ENCODE measurements at places on chromosomes 6 and 20.

DNA sequence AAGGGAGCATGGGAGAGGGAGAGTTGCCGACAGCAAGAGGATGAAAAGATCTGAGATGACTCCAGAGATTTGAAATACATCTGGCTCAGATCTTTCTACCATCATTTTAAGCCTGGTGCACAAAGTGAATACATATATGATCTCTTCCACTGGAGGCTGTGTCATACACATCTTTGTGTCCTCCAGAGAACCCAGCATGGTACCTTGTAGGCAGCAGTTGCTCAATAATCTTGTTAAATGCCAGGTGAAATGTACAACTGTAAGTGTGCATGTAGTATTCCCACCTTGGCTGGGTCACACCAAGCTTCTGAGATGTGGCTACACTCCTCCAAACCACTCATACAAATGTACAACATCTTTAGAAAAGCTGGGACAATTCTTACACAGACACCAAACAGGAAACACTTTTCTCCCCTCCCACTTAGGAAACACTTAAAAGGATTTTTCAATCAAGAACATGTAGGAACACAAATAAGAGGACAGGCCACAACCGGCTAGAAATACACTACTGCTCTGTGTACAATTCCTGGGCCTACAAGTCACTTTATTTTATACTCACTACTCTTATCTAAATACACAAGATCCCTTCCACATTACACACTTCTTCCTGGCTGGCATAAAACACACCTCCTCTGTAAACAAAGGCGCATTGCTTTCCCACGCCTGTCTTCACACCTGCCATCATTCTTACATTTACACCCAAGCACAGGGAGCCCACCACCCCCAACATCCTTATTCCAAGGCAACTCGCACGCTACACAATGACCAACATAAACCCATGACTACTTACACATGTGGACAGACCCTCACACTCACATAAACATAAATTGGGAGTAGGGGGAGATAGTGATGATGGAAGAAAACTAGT lies 3.8 kb upstream of the IER3 start:
- DNase-seq: no peak

GRCh38 chr20:45874576-45874975 lies 6.5 kb upstream of the ZSWIM1 start:
- no peak for DNase-seq

DNA sequence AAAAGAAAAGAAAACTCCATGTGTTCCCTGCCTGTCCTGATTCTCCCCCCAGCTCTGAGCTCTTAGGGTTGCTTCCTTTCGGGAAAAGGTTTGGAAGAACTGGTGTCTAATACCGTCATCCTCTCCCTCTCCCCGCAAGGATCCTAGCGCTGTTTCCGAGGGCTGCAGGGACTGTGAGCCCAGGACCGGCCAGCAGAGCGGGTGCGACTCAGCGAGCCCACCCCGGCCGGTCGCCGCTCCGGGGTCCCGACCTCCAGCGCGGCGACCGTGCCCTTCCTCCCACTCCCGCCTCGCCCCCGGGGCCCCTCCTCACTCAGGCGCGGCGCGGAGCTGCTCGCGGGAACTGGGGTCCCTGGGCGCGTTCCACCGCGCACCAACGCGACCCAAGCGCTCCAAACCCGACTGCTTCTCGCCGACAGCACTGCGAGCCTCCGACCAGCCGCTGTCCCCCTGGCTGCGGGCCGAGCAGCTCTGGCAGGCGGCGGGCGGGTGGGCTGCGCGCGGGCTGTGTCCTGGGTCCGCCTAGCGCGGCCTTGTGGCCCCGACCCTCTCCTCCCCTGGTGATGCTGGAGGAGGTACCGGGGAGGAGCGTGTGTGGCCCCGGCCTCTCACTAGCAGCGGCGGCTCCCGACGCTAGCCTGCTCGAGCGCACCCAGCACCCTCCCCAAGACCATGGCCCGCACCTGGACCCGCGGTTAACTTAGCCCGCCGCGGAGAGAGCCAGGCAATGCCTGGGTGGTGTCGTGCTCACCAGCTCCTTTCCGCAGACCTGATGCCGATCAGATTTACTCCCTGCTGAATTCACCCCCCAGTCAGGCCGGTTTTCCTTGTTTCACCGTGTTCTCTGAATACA lies at the start of gene PLA2G7:
TSS of gene PLA2G7 (minus strand) at position 509 of the 853 bp plus-strand sequence. CDS start 12,484 bp downstream, outside the sequence.
- no peak for DNase-seq

DNA sequence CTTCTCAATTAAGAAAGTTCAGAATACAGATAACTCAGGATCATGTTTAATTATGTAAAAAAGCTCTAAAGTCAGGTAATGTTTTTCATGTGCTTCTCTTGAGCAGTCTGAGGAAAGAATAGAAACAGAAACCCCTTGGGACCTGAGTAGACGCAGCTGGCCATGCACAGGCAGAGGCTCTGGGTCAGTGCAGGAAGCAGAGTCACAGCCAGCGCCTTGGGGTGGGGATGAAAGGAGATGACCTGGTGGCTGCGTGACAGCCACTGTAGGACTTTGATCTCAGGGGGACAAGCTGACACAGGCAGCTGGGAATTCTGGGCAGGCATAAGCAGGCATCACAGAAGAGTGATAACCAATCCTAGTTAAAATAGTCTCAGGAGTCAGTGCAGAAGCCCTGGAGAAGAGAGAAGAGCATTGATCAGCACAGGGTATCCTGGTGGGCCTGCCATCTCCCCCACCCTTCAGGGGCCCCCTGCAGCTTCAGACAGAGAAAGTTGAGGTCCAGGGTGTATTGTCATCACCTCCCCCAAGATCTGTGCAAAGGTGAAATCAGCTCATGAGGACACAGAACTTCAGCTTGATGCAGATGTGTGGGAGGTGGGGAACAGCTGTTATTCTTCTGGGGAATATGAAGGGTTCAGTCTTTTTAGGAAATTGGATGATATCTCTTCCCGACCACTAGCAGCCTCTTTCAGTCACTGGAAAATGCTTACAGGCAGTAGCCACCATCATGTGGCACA lies 6.4 kb downstream of the HLA-DQB1 start:
- no peak for DNase-seq

DNA sequence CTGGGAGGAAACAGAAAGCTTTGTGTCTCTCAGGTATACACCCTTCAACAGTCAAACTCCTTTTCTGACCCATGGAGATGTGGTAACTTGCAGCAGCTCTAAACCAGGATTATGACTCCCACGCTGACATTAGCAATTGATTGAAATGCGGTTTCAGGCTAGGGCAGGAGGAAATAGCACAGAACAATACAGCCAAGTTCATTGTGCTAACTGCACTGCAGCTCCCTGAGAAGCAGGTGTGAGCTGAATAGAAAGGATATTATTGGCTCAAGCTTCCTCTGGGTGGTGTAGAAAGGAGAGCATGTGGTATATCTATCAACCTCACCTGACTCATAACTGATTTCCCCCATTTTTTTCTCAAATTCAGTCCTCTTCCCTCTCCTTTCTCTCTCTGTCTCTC lies 612.3 kb upstream of the BTBD3 start:
- no peak for DNase-seq

GRCh38 chr20:61387954-61388348 lies 135.9 kb downstream of the CDH4 start:
- no peak for DNase-seq

- DNase-seq: no peak
Measured at GRCh38 chr6:26250698-26251044, 114.3 kb upstream of the BTN3A2 start.

- DNase-seq: no peak
Measured at GRCh38 chr20:15945289-15945688, 628.0 kb downstream of the KIF16B start.

GRCh38 chr6:36547646-36548400 lies 544 bp upstream of the STK38 start:
- DNase-seq: no peak

GRCh38 chr6:168232062-168232461 lies 87.5 kb downstream of the DACT2 start:
- no peak for DNase-seq

GRCh38 chr6:101663100-101663499 lies 269.6 kb downstream of the GRIK2 start:
- DNase-seq: no peak

GRCh38 chr6:111761783-111762312 lies 111.4 kb downstream of the FYN start:
- DNase-seq: no peak

GRCh38 chr6:80940976-80941375 lies 811.5 kb downstream of the TENT5A start:
- no peak for DNase-seq

DNA sequence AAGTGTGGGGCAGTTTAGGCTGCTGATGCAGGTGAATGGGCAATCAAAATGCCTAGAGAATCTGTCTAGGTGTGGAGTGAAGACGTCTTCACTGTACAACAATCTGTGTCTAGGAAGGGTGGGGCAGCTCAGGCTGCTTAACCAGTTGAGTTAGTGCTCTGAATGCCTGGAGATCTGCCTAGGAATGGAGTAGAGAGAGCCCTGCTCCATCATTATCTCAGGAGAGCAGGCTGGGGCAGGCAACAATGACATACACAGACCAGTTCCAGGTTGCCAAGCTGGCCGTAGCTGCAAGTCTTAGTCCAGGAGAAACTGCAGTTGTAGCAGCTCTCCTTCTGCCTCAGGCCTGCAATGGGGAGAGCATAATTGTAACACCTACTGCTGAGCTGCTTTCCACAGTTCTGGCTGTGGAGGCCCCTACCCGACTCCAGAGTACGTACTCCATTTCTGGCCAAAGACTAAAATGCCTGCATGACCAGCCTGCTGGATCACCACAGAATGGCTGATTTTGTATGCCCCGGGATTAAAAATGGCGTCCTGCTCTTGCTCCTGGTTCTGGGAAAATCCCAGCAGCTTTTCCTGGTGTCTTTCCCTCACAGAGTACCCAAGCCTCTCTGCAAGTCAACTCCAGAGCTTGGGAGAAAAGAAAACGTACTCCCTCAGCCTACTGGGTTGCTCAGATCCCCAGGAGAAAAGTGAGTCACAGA lies 545.4 kb downstream of the ADGRB3 start:
- no peak for DNase-seq

DNA sequence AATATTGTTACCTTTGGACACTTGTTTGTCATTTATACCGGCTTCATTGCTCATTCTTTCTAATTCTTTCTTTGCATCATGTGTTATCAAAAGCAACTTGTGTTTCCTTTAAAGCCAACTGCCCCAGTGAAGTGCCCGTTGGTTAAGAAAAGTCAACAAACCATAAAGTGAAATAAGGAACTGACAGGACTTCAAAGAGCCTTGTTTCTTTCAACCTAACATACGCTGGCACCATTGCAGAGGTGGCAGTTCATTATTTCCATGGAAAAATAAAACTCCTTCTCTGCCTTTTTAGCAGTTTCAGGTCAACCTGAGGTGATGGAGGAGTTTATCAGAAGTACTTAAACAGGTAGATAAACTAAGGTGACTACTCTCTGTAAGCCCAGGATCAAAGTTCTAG lies 28.8 kb downstream of the FERMT1 start:
- no peak for DNase-seq

GRCh38 chr20:38872036-38872435 lies 54.2 kb upstream of the FAM83D start:
- no peak for DNase-seq

DNA sequence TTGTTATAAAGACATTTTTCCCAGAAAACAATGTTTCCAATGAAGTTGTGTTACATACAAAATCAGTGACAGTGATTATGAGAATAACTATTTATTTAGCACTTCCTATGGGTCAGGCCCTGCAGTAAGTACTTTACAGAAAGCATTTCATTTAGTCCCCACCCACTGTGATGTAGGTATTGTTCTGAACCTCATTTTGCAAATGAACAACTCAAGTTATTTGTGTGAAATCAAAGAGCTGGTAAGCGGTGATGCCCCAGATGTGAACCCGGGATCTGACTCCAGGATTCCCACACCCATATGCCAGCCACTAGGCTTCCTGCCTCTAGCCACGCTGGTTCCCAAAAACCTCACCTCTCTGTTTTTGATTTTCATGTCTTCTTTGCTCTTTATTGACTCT lies 30.9 kb downstream of the FAXC start:
- no peak for DNase-seq

- no peak for DNase-seq
Measured at GRCh38 chr6:37366910-37367309, 13.1 kb downstream of the RNF8 start.

- no peak for DNase-seq
Measured at GRCh38 chr6:35026434-35027222, 114.5 kb downstream of the TCP11 start.

- no peak for DNase-seq
Measured at GRCh38 chr6:6565069-6565468, 23.5 kb upstream of the LY86 start.

DNA sequence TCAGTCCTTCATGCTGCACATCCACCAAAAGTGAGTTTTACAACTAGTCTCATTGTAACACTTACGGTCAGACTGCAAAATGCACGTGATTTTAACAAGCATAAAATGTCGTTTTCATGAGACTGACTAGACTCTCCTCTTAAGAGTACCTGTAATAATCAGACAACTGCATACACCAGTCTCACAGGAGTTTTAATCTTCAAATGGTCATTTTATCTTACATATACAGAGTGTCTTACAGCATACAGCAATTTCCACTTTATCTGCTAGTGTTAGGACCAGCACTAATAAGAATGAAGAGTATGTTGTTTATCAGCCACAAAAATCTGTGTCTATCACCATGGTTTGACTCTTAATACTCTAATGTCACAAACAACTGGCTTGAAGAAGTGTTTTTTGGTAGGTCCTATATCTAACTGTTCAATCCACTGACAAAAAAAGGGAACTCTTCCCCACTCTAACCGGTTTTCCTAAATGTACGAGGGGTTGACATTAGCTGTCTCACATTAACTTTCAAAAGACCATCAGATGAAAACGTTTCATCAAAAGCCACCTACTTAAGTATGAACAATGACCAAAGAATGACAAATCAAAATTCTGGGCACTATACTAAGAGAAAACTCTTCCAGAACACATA lies 1.5 kb upstream of the ASF1A start:
- DNase-seq: no peak

DNA sequence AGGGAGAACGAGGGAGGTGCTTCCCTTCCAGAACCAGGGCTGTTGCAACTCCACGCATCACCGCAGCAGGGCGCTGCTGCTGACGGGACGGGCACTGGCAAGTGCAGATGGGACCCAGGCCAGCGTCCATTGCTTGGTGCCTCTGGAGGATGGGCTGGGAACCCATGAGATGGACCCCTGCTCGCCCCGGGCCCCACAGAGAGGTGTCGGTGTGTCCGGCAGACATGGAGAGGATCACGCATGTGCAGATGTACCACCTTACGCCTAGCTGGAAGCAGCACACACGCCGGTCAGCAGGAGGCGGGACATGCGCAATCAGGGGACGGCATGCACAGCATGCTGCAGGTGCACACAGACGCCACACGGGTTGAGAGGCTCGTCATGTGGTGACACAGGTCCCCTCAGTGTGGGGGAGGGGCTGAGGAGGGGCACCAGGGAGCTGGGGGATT lies 5.7 kb downstream of the CABLES2 start:
- DNase-seq: no peak

DNA sequence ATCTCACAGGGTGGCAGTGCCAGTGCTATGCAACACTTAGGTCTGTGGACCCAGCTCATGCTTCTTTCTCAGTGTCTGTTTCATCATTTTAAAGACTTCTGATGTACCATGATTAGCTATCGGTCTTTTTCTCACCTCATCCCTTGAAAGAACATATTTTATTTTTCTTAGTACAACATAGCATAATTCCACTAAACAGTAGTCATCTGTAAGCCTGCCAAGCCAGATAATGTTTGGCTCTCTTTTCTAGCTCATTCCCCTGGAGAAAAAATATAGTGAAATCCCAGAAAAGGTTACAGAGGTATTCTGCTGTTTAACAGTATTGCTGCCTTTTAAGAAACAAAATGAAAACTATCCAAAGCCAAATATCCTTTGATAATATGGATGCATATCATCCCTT lies 177.0 kb upstream of the MMS22L start:
- DNase-seq: no peak

Data from stimulated activated CD8-positive, alpha-beta memory T cell treated with anti-CD3 and anti-CD28 coated beads, Interleukin-7, amount 100 ng/mL, for 1 hour (primary cell).